Epithelial cell of prostate (primary cell): ENCODE measurements at places on chromosomes 6 and 20.

DNA sequence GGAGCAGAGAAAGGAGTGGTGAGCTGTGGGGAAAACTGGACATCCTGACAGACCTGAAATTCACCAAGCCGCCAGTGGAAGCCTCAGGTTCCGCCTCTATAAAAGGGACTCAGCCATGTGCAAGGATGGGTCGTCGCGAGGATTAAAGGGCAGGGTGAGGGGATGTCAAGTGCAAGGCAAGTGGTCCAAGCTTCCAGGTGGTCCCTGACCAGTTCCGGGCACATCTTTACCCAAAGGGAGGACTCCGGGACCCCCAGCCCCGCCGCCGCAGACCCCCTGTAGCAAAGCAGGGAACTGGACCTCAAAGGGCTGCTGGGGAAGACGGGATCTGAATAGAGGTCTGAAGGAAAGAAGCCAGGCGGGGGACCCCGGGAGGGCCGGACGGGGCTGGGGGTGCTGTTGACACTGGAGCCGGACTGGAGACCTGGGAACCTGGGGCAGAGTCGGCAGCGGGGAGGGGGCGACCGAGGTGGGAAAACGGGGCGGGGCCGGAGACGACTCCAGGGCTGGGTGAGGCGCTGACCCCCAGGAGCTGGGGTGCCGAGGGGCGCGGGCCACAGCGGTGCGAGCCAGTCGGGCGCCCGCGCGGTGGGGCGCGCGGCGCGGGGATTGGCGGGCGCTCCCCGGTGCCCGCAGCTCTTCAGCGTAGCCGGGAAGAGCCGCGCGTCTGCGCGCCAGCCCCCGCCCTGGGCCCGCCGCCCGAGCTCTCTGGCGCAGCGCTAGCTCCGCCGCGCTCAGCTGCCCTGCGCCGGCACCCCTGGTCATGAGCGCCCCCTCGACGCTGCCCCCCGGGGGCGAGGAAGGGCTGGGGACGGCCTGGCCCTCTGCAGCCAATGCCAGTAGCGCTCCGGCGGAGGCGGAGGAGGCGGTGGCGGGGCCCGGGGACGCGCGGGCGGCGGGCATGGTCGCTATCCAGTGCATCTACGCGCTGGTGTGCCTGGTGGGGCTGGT lies at the start of gene SSTR4:
SSTR4 (plus strand) TSS at position 592 of the 951 bp plus-strand sequence; CDS start at position 764, 172 bp downstream.
- DNase-seq = no peak

- DNase-seq = no peak
These were observed 122.0 kb upstream of the STMND1 start for GRCh38 chr6:16979677-16980370.

GRCh38 chr6:49933526-49933925 lies 30.4 kb downstream of the DEFB114 start:
- DNase-seq = no peak

- DNase-seq = no peak
These were observed 33.9 kb downstream of the FOXO3 start for GRCh38 chr6:108594640-108595039.

- no peak for DNase-seq
These were observed 15.1 kb downstream of the AAR2 start for GRCh38 chr20:36251426-36251825.

DNA sequence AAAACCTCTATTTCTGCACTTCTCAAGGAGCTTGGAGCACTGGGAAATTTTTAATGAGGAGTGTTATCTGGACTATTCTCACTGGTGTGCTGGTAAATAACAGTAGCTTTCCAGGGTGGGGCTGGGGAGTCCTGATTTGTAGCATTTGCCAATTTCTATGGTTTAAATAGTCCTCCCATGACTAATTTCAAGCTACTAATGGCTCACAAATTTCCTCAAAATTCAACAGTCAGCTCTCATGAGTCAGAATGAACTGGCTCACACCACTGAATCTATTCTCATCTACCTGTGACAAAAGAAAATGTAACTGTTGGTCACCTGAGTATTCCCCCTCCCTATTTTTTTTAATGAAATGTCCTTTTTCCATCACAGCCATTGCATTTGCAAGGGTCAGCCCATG lies 449.6 kb downstream of the KIF16B start:
- no peak for DNase-seq

GRCh38 chr20:3311623-3312022 lies 72.6 kb upstream of the SLC4A11 start:
- no peak for DNase-seq

DNA sequence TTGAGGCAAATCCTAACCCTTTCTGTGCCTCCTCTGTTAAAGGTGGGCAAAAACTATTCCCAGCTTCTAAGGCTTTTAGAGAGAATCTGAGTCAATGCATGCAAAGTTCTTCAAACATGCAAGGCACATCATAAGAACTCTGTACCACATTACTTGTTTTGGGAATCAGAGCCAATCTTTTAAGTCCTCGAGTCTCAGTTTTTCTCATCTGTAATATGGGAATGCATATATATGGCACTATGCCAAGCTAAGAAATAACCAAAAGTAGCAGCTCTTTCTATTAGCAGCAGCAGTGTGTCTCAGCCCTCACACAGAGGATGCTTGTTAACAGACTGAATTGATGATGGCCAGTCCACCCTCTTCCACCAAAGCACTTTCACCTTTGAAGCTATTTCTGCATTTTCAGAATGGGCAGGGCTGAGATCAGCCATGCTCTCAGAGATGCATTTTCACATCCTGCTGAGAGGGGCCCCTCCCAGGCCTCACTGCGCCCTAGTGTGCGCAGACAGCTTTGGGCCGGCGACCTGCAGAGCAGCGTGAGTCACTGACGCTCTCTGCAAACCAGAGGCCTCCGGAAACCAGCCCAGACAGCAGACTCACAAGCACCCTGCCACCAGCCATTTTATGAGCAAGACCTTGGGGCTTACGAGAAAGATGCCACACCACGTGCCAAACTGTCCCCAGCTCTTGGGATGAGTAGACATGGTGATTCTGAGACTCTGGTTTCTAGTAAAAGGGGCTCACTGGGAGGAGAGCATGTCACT lies 138.0 kb downstream of the NFATC2 start:
- no peak for DNase-seq

DNA sequence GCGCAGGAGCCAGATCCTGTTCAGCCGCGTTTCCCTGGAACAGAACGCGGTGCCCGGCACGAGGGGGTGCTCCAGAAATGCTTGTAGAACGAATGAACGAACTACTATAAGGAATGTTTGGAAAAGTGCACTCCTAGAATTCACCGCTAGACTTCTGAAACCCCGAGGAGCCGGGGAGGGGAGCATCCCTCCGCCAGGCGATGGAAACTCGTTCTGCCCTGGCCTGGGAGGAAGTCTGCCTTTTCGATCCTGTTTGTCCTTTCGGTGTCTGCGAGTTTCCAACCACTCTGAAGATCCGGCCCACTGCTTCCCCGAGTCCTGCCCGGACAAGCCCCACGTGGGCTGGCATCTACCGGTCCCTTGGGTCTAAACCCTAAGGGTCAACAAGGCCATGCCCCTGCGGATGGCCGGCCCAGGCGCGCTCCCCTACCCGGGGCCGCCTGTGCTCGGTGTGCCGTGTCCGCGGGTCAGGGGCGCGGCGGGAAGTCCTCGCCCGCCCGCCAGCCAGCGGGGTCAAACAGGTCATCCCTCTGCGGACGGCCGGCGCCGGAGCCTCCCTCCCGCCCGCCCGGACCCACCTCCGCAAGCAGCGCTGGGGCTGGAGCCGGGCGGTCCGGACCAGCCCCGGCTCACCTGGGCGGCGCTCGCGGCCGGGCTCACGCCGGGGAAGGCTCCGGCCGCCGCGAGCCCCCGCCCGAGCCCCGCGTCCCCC lies 526 bp downstream of the SULF2 start:
- no peak for DNase-seq

DNA sequence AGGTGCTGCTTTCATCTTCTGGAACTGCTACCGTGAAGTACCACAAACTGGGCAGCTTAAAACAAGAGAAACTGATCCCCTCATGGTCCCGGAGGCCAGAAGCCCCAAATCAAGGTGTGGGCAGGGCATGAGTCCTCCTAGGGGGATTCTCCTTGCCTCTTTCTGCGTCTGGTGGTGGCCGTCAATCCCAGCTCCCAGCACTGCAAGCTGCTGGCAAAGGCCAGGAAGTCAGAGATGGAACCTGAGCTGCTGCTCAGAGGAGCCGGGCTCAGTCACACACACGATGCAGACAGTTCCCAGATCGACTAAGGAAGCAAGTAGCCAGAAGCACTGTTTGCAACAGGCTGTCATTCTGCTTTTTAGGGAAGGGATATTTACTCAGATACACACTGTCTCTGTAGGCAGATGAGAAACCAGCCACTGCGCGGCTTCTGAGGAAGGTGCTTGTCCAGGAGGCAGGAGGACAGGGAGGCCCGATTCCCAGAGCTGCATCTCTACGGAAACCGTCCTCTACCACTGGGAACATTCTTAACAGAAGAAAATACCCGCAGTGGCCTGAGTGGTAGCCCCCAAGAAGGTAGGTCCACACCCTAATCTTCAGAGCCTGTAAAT lies 15.5 kb downstream of the BHLHE23 start:
- no peak for DNase-seq

GRCh38 chr6:107584726-107585125 lies 94.8 kb downstream of the SOBP start:
- DNase-seq = no peak

DNA sequence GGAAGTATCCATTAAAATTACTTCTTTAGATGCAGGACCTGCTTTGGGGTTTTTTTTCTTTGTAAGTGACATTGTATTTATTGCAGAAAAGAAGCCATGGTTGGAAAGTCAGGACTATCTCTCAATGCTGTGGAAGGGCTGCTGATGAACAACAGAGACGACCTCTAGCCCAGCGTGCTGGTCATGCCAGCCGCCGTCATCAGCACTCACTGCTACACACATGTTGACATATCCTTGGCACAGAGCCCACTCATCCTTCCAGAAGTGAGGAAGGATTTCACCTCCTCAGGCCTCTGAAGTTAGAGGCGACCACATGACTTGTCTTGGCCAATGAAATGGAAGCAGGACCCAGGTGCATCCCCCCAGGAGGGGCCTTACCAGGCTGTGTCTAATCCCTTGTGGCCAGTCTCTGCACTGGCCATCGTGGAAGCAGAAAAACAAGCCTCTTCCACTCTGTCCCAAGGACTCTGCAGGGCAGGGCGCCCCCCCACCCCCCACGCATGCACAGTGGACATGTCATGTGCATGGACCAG lies 343.5 kb downstream of the TAF4 start:
- no peak for DNase-seq
